ENCODE measurements at places on chromosomes 3 and 15.

DNA sequence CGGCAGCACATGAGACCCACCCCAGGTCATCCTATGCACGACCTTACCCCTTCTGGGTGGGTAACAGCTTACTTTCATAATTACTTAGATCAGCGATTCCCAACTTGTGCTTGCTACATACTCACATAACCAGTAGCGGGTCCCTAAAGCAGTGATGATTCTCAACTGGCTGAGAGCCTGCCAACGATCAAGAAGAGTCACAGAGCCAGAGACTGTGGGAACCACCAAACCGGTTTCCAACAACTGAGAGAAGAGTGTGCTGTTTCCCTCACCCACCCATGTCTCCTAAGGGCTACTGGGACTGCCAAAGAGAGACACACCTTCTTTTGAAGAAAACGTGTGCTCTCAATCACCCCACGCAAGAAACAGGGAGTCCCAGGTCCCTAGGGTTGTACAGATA is 12.0 kb upstream of the XXYLT1 start:
- H3K4me1 ChIP-seq: no peaks in the 10 kb centered on the region
- no peak overlapping the region for H3K27ac ChIP-seq
- peaks cover 20% of the 10 kb centered on the region for H3K36me3 ChIP-seq
- DNase-seq: no peak
- no peak overlapping the region for H3K4me3 ChIP-seq

DNA sequence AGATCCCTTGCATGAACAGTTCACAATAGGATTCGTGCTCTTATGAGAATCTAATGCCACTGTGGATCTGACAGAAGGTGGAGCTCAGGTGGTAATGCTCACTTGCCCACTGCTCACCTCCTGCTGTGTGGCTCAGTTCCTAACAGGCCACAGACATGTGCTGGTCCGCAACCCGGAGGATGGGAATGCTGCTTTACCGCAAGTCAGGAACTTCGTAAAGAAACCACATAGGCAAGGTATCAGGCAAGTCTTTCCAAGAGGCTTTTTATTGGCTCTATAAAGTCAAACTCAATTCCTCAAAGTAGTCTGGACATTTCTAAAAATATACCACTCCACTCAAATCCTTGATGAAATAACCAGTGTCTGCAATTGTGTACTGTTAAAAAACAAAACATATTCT is 56.1 kb downstream of the OSTN start:
- DNase-seq: no peak
- no peak overlapping the region for H3K27ac ChIP-seq
- H3K4me1 ChIP-seq: no peaks in the 10 kb centered on the region
- H3K4me3 ChIP-seq: no peak overlapping the region
- H3K36me3 ChIP-seq: no peaks in the 10 kb centered on the region

DNA sequence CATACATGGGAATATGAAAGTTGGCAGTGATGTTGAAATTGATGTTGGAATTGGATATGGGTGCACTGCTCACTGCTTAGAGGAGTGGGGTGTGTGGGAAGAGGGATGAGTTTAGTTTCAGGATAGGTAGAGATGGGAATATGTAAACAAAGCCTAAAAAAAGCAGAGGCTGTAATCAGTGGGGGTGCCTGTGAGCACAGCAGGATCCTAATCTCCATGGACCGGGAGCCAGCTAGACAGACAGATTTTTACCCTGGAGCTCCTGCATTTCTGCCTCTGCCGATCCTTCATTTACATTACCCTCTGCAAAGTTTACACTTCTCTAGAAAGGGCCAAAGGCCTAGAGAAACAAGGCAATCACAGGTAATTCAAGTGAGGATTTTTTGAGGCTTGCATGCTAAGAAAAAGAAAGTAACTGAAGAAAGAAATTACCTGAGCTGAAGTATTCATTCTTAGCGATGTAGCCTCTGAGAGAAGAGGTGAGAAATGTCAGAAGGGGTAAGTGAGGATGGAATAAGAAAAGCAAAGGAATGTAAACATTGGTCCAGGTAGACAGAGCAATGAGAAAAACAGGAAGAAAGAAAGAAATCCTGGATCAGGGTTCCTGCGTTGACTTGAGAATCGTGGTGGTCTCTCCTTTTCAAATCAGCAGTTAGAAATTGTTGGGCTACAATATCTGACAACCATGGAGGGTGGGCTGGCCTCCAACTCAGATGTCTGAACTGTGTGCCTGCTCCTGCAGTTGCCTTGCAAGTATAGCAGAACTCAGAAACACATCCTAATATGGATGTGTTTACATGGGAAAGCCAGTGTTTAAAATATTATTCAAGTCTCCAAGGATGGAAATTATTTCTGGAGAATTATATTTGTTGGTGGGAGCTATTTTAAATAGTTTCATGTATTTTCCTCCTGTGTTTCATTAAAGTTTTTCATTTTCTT is 79.8 kb downstream of the CRTC3 start:
- DNase-seq: peak; percentile 40
- peaks cover 49% of the 10 kb centered on the region for H3K4me1 ChIP-seq
- H3K27ac ChIP-seq: peak overlapping the region; percentile 79
- H3K27me3 ChIP-seq: no peaks in the 10 kb centered on the region
- H3K4me3 ChIP-seq: no peak overlapping the region
- peaks cover 50% of the 10 kb centered on the region for H3K36me3 ChIP-seq

DNA sequence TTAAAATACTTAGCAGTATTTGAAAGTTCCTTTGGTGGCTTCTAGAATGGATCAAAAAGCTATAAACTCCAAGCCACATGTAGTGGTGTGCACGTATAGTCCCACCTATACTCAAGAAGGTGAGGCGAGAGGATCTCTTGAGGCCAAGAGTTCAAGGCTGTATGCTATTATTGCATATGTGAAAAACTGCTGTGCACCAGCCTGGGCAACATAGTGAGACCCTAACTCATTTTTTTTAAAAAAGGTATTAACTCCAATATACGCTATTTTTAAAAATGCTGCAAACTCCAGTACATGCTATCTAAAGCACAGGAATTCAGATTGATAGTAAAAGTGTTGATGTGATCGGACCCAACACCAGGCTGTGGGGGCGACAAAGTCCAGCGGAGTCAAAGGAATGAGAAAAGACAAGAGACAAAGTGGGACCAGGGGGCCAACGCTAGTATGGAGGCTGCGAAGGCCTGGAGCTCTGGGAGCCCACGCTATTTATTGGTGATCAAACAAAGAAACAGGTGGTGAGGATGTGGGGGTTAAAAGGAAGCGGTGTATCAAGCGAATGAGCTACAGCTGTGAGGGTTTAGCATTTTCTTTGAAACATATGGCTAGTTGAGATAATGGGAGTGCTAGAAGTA is 66.6 kb downstream of the ARIH1 start:
- no peaks in the 10 kb centered on the region for H3K27me3 ChIP-seq
- no peak for DNase-seq
- H3K27ac ChIP-seq: no peak overlapping the region
- no peak overlapping the region for H3K4me3 ChIP-seq

GRCh38 chr15:80266113-80266512 is 14.1 kb upstream of the CTXND1 start:
- H3K36me3 ChIP-seq: no peaks in the 10 kb centered on the region
- DNase-seq: no peak
- H3K27me3 ChIP-seq: peaks cover 17% of the 10 kb centered on the region
- no peak overlapping the region for H3K4me3 ChIP-seq
- no peak overlapping the region for H3K27ac ChIP-seq
- no peaks in the 10 kb centered on the region for H3K4me1 ChIP-seq

- no peaks in the 10 kb centered on the region for H3K4me1 ChIP-seq
- H3K4me3 ChIP-seq: no peak overlapping the region
- H3K27ac ChIP-seq: no peak overlapping the region
- peak; percentile 73 for DNase-seq
- H3K36me3 ChIP-seq: no peaks in the 10 kb centered on the region
- no peaks in the 10 kb centered on the region for H3K27me3 ChIP-seq
Measured at GRCh38 chr15:93479715-93480114, 390.7 kb upstream of the RGMA start.

- DNase-seq: no peak
- no peaks in the 10 kb centered on the region for H3K36me3 ChIP-seq
- H3K4me1 ChIP-seq: no peaks in the 10 kb centered on the region
- peaks cover 4% of the 10 kb centered on the region for H3K27me3 ChIP-seq
- H3K4me3 ChIP-seq: no peak overlapping the region
Measured at GRCh38 chr3:69126216-69126615, 3.8 kb upstream of the LMOD3 start.

- no peaks in the 10 kb centered on the region for H3K4me1 ChIP-seq
- H3K36me3 ChIP-seq: no peaks in the 10 kb centered on the region
- no peak for DNase-seq
- H3K27me3 ChIP-seq: no peaks in the 10 kb centered on the region
- no peak overlapping the region for H3K27ac ChIP-seq
Measured at GRCh38 chr3:88334187-88334868, 184.6 kb downstream of the C3orf38 start.

DNA sequence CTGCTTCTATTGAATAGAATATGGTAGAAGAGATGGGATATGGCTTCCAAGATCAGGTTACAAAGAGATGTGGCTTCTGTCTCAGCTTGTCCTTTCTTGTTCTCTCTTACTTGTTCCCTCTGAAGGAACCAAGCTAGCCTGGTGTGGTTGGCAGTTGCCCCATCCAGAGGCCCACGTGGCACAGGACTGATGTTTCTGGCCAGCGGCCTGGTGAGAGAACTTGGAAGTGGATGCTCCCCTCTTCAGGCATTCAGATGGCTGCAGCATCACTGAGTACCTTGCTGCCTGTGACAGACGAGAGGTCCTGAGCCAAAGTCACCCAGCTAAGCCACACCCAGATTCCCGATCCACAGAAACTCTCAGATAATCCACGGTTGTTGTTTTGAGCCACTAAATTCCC is 183.6 kb downstream of the NSMCE3 start:
- H3K27me3 ChIP-seq: peaks cover 14% of the 10 kb centered on the region
- H3K36me3 ChIP-seq: no peaks in the 10 kb centered on the region
- no peak overlapping the region for H3K4me3 ChIP-seq
- no peak overlapping the region for H3K27ac ChIP-seq
- no peak for DNase-seq

- no peaks in the 10 kb centered on the region for H3K36me3 ChIP-seq
- no peak overlapping the region for H3K27ac ChIP-seq
- H3K4me3 ChIP-seq: no peak overlapping the region
- H3K4me1 ChIP-seq: peaks cover 4% of the 10 kb centered on the region
Measured at GRCh38 chr15:64051407-64052259, 5.3 kb upstream of the DAPK2 start.

- no peak for DNase-seq
- H3K4me1 ChIP-seq: no peaks in the 10 kb centered on the region
- peaks cover 5% of the 10 kb centered on the region for H3K36me3 ChIP-seq
Measured at GRCh38 chr15:36761132-36761847, 181.9 kb downstream of the CDIN1 start.

- no peaks in the 10 kb centered on the region for H3K36me3 ChIP-seq
- H3K27ac ChIP-seq: no peak overlapping the region
- no peaks in the 10 kb centered on the region for H3K27me3 ChIP-seq
- no peak for DNase-seq
Measured at GRCh38 chr3:82274897-82275296, 513.5 kb upstream of the GBE1 start.

- H3K27me3 ChIP-seq: no peaks in the 10 kb centered on the region
- no peak overlapping the region for H3K27ac ChIP-seq
- no peak for DNase-seq
- H3K4me3 ChIP-seq: no peak overlapping the region
- H3K4me1 ChIP-seq: no peaks in the 10 kb centered on the region
- H3K36me3 ChIP-seq: no peaks in the 10 kb centered on the region
Measured at GRCh38 chr15:40066589-40066988, 27.6 kb upstream of the SRP14 start.

GRCh38 chr3:150515210-150515609 is 31.1 kb downstream of the SERP1 start:
- H3K4me1 ChIP-seq: no peaks in the 10 kb centered on the region
- no peaks in the 10 kb centered on the region for H3K27me3 ChIP-seq
- H3K4me3 ChIP-seq: no peak overlapping the region
- no peak overlapping the region for H3K27ac ChIP-seq
- H3K36me3 ChIP-seq: no peaks in the 10 kb centered on the region

DNA sequence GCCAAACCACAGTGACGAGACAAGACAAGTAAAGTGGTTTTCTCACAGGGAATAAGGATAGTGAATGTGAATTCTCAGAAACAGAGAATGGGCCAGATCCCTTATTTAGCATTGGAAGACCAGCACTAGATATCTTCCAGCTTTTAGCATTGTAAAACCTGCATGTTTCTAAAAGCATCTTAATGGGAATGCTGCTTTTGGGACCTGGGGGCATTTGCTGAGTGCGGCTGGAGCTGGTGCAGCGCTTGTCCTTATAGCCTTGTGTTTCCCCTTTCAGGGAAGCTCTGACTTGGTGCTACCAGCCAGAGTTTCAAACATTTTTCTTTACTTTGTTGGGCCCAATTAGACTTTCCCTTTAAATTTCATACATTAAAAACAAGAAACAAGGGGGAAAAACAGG is 52.9 kb downstream of the CLSTN2 start:
- H3K4me3 ChIP-seq: no peak overlapping the region
- no peak for DNase-seq
- no peaks in the 10 kb centered on the region for H3K27me3 ChIP-seq
- H3K36me3 ChIP-seq: no peaks in the 10 kb centered on the region
- H3K4me1 ChIP-seq: no peaks in the 10 kb centered on the region

DNA sequence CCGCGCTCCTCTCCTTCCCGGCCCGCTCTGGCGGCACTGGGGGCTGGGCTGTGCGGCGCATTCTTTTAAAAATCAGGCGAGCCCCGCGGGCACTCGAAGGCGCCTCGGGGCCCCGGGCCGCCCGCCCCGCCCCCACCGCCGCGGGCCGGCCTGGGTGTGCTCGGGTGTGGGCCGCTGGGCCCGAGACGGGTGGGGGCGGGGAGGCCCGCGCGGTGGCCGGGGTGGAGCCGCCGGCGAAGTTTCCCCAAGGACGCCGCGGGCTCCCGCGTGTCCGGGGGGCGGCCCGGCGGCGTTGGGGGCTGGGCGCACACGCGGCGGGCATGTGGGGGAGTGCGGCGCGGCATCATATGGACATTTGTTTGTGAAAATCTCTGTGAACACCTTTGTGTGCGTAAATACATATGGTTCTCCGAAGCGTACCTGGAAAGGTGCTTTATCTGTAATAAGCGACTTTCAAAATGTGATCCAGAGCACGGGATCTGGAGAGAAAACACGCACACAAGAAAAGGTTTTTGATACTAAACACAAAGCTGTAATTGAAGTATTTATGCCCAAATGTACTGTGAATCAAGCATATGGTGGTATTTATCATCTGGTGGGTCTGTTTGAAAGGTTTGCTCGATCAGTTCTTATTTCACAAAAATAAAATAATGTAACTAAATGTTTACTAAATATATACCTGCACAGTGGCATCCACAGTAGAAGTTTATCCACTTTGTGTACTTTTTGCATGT is 612 bp upstream of the TBL1XR1 start:
- no peak for DNase-seq
- H3K27me3 ChIP-seq: no peaks in the 10 kb centered on the region
- peaks cover 7% of the 10 kb centered on the region for H3K4me1 ChIP-seq

- H3K4me3 ChIP-seq: no peak overlapping the region
- H3K27me3 ChIP-seq: no peaks in the 10 kb centered on the region
- H3K36me3 ChIP-seq: no peaks in the 10 kb centered on the region
Measured at GRCh38 chr3:108131475-108132134, 40.8 kb upstream of the CD47 start.

Measured in tibial artery (tissue), 4 donors.